ENCODE measurements at places on chromosomes 12 and 14. TPM values are rescaled to one million over a fixed set of nuclear protein-coding genes. Genes with fewer than 3 reads are reported as not detected.

GRCh38 chr12:83472772-83473171 is 786.1 kb downstream of the TMTC2 start:
- no peak for DNase-seq

DNA sequence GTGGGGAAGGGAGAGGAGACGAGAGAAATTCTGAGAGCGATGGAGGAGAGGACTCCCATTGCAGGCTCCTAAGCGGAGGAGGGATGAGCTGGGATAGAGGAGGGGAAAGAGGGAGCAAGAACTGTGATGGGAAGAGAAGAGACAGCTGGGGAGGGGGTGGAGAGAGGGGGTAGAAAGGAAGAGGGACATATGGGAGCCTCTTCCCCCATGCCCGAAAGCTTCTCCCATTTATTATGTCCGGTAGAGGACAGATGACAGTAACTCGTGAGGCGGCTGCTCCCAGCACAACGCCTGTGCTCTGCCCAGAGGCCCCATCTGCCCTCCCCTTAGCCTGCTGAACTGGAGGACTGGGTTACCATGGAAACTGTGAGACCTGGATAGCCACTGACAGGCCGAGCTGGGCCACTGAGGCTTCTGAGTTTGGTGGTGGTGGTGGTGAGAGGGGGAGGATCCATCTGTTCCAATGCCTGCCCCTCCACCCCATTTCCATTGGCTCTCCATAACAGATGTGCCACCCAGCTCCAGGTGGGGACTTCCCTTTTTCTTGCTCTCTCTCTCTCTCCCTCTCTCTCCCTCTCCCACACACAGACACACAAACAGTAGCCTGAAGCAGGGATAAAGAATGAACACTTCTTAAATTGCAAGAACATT is 8.3 kb downstream of the CPNE6 start:
- no peak for DNase-seq

DNA sequence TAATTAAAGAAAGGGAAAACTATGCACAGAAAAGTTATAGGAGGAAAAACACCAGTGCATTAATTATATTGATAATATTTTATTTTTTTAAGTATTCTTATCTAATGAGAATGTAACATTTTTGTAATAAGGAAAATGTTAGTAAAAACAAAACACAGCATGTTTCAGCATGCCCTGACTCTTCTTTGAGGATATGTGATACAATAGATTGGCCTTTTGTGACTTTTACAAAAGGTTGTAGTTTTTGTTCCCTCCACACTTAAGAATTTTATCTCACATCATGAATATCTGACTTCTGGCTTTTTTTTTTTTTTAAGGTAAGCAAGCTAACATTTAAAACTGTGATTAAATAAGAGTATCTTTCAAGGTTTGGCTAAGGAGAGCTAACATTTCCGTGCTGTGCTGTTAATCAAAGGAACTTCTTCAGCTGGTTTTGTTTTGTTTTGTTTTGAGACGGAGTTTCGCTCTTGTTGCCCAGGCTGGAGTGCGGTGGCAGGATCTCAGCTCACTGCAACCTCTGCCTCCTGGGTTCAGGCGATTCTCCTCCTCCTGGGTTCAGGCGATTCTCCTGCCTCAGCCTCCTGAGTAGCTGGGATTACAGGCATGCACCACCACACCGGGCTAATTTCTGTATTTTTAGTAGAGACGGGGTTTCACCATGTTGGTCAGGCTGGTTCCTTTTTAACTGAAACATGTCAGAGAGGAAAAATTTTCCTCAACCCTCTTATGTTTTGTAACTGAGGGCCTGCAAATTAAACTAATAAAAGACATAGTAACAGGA is 30.8 kb upstream of the RESF1 start:
- no peak for DNase-seq

DNA sequence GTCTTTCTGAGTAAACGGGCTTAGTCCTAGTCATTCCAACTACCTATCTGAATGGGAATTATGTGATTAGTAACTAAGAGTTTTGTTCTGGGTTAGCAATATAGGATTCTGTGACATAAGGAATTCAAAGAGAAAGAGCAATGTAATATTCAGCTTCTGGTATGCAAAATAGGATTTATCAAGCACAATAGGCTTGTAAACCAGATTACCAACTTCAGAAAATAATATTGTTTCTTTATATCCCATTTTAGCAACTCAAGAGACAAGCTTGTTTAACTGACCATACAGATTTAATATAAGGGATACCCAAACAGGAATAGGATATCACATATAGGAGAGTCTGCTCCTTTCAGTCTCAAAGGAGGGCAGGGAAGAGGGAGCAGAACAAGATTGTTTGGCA is 240.9 kb downstream of the CEP128 start:
- no peak for DNase-seq

DNA sequence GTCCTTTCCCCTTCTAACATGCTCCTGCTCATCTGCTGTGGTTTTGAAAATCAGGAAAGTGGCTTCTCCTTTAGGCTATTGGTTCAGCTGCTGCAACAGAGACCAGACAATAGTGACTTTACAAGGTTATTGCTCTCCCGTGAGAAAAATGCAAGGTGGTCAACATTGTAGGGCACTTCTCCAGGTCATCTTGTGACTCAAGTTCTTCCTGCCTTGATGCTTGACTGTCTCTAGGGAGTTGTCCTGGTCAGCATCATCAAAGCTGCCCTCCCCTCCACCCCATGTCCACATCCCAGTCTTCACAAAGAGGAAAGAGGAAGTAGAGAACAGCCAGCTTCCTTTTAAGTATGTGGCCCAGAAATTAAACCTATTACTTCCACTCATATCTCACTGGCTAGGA is 3.9 kb upstream of the TMEM63C start:
- DNase-seq = peak; percentile 52

DNA sequence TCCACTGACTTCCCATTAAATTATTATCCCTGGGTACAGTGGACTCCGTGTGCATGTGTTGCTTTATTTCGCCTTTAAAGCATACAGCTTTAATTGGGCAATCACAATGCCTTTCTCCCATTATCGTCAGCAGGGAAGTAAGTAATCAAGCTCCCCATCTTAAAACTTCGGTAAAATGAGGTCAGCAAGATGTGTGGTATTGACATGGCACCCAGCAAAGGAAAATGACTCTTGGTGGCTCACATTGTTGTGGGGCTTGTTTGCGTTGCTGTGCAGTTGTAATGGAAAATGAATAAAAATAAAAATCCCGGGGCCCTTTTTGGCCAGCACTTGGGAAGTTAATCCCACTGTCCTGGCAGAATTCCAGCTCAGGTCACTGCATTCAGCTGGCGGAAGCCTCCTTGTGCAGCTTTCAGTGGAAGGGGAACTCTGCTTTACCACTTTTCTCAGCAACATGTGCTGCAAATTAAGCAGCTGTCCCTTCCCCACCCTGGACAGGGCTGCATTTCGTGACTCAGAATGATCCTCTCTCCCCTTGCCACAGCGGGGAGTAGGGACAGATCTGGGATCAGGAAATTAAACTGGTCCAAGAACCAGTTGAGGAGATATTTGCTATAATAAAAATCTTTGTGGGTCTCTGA is 13.9 kb upstream of the ATP2A2 start:
- no peak for DNase-seq

- DNase-seq = no peak
These were observed 63.8 kb downstream of the SUSD6 start for GRCh38 chr14:69675245-69675583.

DNA sequence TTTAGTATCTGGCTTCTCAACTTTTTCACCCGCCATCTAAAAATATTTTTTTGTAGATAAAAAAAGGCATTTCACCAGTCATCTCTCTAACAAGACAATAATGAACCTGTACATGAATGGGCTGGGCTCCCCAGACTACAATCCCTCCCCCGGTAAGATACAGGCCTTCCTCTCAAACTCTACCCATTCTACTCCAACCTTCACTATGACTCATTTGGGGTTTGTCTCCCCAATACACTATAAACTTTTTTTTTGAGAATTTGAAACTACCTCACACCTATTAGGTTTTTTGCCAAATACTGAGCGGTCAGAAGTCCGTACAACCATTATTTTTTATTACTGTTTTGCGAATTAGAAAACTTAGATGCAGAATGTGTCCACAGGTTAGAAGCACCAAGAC is 784 bp downstream of the RPL6 start:
- no peak for DNase-seq

GRCh38 chr12:2057041-2057794 is 4.4 kb downstream of the CACNA1C start:
- DNase-seq = peak; percentile 89

DNA sequence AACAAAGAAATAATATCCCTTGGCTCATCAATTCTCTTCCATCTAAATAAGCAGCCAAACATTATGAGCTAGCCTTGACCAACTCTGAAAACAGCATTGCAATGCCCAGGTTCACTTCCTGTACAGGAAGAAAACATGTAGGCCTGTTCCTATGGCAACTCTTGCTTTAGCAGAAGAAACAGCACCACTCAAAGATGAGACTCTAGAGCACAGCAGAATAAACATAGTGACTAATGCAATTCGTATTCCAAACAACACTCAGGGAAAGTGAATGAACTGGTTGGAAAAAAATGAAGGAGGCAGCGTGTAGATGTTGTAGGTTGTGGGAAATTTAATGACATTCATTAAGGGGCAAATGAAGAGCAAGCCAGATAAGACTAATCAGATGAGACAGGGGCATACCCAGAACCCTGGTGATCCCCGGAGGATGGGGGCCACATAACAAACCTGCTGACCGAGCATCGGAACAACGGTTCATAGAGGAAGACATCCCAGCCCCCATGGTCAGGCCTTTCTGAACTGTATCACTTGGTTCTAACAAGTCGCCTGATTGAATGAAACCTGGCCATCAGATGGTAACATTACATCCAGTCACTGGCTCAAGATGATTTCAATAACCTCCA is 9.0 kb downstream of the ARHGDIB start:
- DNase-seq = peak; percentile 76

DNA sequence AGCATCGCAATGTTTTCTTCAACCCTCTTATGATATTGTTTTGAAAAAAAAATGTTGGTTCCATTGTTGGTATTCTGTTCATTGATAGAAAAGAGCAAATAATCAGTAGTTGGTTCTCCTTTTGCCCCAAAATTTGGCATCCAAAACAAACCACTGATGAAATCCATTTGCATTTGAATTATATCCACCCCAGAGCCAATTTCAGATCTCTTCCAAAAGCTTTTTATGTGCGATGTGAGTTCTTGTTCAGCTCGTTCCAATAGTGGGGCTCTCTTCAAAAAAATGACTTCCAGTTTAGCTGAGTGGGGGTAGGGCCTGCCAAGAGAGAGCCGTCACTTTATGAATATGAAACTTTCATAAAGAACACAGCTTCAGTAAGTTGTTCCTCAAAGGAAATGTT is 130.7 kb downstream of the DIO2 start:
- DNase-seq = no peak

DNA sequence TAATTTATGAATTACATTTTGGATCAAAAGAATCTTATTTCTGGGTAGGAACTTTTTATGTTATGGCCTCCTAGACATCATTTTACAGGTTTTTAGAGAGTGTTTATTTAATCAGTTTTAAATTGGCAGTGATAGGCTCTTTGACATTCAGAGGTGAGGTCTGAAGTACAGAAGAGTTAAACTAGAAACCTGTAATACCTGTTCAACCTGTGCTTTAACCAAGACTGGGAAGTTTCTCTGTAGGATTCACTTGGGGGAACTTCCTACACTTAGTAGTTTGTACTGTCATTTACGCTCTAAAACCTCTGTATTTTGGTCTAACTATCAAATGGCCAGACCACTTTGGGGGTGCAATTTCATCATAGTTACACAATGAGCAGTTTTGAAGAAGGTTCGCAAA is 35.9 kb downstream of the PLEKHA5 start:
- DNase-seq = no peak

GRCh38 chr14:78170203-78170602 is at the start of gene NRXN3:
Gene NRXN3, plus strand, starts transcription at chr14:78170373. Its CDS starts 72,721 bp downstream, at chr14:78243094.
- no peak for DNase-seq

DNA sequence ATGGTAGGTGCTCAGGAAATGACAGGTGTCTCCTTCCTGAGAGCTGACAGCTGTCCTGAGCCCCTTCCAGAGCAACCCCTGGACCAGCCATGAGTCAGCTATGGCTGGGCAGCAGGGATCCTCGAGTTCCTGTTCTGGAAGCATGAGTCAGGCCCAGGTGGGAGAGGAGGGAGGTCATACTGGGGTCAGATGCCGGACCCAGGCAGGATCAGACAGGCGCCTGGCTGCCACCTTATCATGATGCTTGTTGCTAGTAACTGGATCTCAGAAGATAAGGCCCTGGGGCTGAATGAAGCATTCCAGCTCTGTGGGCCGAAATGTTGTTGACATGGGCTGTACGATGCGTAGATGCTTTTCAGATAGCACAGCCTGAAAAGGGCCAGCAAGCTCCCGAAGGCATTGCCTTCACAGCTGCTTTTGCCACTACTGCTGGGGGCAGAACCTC is 17.4 kb upstream of the KRT7 start:
- no peak for DNase-seq

GRCh38 chr12:1553987-1554982 is 40.1 kb downstream of the FBXL14 start:
- DNase-seq = peak; percentile 86

GRCh38 chr12:106303202-106303820 is 778 bp downstream of the TCP11L2 start:
- DNase-seq = peak; percentile 85

GRCh38 chr14:22210906-22211305 is 378.1 kb downstream of the DAD1 start:
- no peak for DNase-seq

DNA sequence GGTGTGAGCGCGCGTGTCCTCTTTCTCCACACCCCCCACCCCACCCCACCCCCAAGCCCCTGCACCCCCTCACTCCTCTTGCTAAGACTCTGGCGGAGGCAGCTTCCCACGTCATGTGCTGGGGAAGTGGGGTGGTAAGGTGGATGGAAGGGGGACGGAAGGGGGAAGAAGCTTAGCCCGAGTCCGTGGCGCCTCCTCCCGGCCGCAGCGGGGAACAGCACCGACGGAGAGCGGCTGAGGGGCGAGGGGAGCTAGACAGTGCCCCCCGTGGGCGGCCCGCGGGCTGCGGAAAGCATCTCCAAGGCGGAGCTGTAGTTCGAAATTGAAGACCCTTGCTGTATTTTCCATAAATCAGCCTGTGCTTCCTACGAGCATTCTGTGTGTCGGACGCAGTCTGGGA is 588 bp upstream of the GRIN2B start:
- no peak for DNase-seq

DNA sequence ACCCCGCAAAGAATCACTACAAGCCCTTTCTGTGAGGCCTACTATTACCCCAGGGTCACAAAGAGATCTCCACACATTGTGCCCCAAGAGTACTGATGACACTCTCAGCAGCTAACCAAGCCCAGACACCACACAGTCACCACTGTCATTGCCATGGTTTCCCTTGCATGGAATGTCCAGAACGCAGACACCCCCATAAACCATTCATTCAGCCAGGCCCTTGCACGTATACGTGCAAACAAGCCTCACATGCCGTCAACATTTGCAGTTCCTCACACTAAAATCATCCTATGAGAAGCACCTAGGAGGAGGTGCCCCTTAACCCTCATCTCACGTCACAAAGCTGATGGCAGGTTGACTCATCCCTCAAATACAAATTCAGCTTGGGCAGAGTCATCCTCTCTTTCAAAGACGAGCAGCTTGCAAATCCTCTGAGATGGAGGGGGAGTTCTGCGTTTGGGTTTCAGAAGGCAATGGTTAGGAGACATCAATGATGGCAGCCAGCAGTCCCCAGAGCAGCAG is 17.1 kb upstream of the KRT77 start:
- no peak for DNase-seq

The LMNTD1 gene
- not detected for total RNA-seq

The PLEKHG7 gene
- not detected for total RNA-seq

The EFS gene
- total RNA-seq = not detected

The DENR gene
- 53.4 TPM for total RNA-seq

The MMP19 gene
- not detected for total RNA-seq

The CLEC4C gene
- not detected for total RNA-seq

The TOGARAM1 gene
- 34.2 TPM for total RNA-seq

The HSP90B1 gene
- total RNA-seq = 327 TPM

The KSR2 gene
- 0.04 TPM for total RNA-seq

The KRT85 gene
- total RNA-seq = not detected

The ANGEL1 gene
- 29.4 TPM for total RNA-seq

The PLEKHH1 gene
- total RNA-seq = 0.83 TPM

The KNTC1 gene
- 25.4 TPM for total RNA-seq
